ENCODE measurements at places on chromosomes 7 and 10. TPM values are rescaled to one million over a fixed set of nuclear protein-coding genes. Genes with fewer than 3 reads are reported as not detected.

Gene OR2A7
- 0.23 TPM for total RNA-seq

Gene C10orf105
- under 0.01 TPM for total RNA-seq

Gene STEAP1
- 53.9 TPM for total RNA-seq

Gene SPACDR
- 0.70 TPM for total RNA-seq

Gene PCGF6
- total RNA-seq: 9.8 TPM

Gene HMX2
- total RNA-seq: not detected

Gene TEX47
- not detected for total RNA-seq

Gene ZNF282
- 17.3 TPM for total RNA-seq

Gene NOM1
- 9.4 TPM for total RNA-seq

Gene SNCG
- total RNA-seq: 48.3 TPM

Gene STK31
- total RNA-seq: not detected

Gene PDZD7
- total RNA-seq: 2.0 TPM

Gene PIK3CG
- not detected for total RNA-seq

Gene DHX32
- total RNA-seq: 26.4 TPM

Gene STK17A
- 39.2 TPM for total RNA-seq

Gene UPK3B
- total RNA-seq: not detected

Gene FGF8
- not detected for total RNA-seq

Gene GAD2
- total RNA-seq: not detected

Gene IFIT1B
- total RNA-seq: not detected

Gene DPYSL4
- total RNA-seq: 4.9 TPM

Gene FKBP6
- not detected for total RNA-seq

Gene FAM25A
- total RNA-seq: not detected

Gene NUB1
- 32.2 TPM for total RNA-seq

Gene CCDC201
- not detected for total RNA-seq

Gene SLC18A2
- total RNA-seq: under 0.01 TPM

Gene COL28A1
- total RNA-seq: not detected

Gene PNLIPRP2
- total RNA-seq: not detected

Gene NAT16
- total RNA-seq: not detected

Gene FIS1
- 326 TPM for total RNA-seq

Gene JAKMIP3
- total RNA-seq: 0.08 TPM

Gene FOXI2
- not detected for total RNA-seq

Gene ARMS2
- not detected for total RNA-seq

Gene CTTNBP2
- total RNA-seq: 0.12 TPM

Gene MOGAT3
- total RNA-seq: not detected

Gene AUTS2
- total RNA-seq: 0.75 TPM

Gene COL1A2
- 4,961 TPM for total RNA-seq

Gene SCART1
- 2.7 TPM for total RNA-seq

Gene MCM10
- total RNA-seq: 0.35 TPM

Gene NODAL
- not detected for total RNA-seq

Gene AGK
- 6.9 TPM for total RNA-seq

Gene PDK4
- 0.15 TPM for total RNA-seq

Gene GDF10
- total RNA-seq: 1.1 TPM

Gene FAM13C
- 1.6 TPM for total RNA-seq

Gene OGDHL
- 0.12 TPM for total RNA-seq

Gene LYZL2
- total RNA-seq: not detected

Gene GATA3
- 0.08 TPM for total RNA-seq

Gene LHPP
- total RNA-seq: 8.1 TPM

Gene AKR1B1
- total RNA-seq: 94.3 TPM

Gene TMEM229A
- 0.23 TPM for total RNA-seq

Gene ITGB8
- total RNA-seq: 21.0 TPM

Gene CLCN1
- not detected for total RNA-seq

Gene INTS15
- total RNA-seq: 5.9 TPM

Gene CHST3
- total RNA-seq: 32.2 TPM

All from smooth muscle cell of the coronary artery (primary cell).